ENCODE measurements at places on chromosomes 5 and 9. TPM values are rescaled to one million over a fixed set of nuclear protein-coding genes. Genes with fewer than 3 reads are reported as not detected.

GRCh38 chr5:153670101-153670500 is 179.6 kb downstream of the GRIA1 start:
- peak; percentile 71 for DNase-seq

Gene WDR38
- not detected for total RNA-seq

DNA sequence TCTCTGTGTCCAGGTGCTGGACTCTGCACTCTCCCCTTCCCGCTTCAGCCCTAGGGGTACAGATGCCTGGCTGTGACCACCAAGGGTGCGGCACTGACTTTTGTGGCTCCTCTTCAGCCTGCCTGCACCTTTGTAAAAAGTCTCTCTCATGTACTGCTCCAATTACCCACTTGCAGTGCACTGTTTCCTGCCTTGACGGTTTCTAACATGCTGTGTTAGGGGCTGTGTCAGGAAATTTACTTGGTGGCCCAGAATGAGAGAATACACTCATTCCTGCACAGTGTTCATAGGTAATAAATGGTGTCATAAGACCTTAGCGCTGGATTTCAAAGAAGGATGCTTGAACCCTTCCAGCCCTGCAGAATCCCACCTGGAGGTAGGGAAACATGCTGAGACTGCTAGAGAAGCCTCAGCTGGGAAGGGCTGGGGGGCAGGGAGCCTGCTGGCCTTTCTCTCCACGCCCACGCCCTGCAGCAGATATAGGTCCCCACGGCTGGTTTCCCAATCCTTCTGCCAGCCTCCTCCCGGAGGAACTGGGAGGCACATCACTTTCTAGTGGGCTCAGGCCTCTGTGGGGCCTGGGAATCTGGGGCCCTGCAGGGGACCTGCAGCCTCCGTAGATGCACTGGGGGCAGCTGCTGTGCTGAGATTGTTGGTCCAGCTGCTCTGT is 17.6 kb upstream of the HRH2 start:
- DNase-seq: no peak

DNA sequence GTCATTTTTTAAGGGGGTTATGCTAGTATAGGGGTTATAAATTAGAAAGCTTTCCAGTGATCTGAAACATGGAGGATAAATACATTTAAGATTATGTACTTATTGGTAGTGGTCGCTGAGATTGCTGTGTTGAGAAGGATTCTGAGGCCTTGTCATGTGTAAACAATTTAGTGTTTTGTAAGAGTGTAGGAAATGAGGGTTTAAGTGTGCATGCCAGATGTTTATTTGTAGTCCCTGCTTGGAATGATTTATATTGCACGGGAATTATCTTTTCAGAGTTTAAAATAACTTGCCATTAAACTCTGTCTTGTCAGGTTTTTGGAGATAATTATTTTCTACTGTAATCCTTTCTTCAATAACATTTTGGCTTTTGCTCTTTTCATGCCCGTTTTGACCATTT is 19.4 kb downstream of the ZNF618 start:
- DNase-seq: no peak

GRCh38 chr9:109329638-109330258 is 8.9 kb upstream of the EPB41L4B start:
- no peak for DNase-seq

DNA sequence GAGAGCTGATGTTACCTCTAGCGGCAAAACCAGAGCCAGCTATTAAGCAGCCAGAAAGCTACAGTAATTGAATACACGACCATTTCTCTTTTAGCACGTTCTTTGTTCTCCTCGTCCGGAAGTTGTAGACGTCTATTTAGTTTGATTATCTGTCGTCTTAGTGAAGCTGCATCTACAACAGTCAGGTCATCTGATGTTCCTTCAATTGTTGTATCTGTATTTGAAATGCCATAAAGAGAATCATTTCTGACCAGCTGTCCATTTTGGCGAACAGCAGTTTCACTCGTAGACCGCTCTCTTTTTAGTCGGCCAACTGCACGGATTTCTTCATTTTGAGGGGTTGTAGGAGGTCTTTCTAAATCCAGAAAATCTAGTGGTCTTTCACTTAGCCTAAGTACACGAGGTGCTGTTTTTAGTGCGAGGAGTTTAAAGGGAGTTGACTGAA is 12.6 kb downstream of the PDE6A start:
- no peak for DNase-seq

Gene BTNL8
- not detected for total RNA-seq

GRCh38 chr5:125634216-125634835 is 788.9 kb upstream of the GRAMD2B start:
- DNase-seq: no peak

Gene F2RL2
- total RNA-seq: not detected

DNA sequence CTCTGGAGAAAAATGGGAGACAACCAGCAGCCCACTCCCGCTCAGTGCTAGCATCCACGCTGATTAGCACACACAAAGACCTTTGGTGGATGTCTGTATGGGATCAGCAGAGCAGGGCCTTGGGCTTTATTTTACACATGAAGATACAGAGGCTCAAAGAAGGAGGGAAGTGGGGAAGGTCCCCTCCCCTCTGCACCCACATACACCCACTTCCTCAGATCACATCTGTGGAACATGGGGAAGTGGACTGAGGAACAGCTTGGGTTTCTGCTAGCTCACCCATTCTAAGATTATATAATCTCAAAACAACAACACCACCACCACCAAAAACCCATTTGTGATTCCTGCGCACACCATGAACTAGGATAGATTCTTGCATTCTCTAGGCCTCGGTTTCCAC is 14.0 kb downstream of the GGTA1 start:
- no peak for DNase-seq

DNA sequence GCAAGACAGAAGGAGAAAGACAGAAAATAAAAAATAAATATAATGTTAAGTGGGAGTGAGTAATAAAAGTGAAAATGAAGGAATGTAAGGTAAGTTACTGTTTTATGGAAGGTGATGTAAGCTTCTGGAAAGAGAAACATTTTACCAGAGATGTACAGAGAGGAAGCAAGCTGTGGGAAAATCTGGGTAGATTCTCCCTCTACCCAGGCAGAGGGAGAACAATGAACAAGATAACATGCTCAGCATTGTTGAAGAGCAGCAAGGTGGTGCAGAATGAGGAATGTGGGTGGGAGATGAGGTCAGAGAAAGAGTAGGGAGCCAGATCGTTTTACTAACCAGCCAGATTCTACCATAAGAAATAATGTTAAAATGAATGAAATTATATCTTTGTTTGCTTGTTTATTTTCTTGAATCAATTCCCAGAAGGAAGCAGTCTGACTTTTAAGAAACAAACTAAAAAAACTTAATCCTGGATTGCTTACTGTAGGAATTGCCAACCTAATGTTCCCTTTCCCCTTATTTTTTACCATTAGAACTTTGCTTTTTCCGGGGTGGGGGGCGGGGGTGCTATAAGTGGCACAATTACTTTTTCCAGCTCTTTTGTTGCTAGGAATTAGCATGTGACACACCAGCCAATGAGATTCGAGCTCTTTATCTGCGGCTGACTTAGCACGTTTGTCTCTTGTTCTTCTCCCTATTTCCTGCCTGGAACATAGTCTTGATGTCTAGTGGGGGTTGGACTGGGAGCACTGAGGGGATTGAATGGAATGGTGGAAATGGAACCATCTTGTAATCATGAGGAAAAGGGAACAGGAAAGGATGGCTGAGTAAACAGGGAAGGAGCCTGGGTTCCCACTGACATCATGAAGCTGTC is 356.7 kb downstream of the TMEM167A start:
- no peak for DNase-seq

GRCh38 chr5:148075529-148075928 is 11.7 kb downstream of the SPINK5 start:
- no peak for DNase-seq

Gene ANKRD33B
- under 0.01 TPM for total RNA-seq

Gene MELK
- total RNA-seq: 10.8 TPM

DNA sequence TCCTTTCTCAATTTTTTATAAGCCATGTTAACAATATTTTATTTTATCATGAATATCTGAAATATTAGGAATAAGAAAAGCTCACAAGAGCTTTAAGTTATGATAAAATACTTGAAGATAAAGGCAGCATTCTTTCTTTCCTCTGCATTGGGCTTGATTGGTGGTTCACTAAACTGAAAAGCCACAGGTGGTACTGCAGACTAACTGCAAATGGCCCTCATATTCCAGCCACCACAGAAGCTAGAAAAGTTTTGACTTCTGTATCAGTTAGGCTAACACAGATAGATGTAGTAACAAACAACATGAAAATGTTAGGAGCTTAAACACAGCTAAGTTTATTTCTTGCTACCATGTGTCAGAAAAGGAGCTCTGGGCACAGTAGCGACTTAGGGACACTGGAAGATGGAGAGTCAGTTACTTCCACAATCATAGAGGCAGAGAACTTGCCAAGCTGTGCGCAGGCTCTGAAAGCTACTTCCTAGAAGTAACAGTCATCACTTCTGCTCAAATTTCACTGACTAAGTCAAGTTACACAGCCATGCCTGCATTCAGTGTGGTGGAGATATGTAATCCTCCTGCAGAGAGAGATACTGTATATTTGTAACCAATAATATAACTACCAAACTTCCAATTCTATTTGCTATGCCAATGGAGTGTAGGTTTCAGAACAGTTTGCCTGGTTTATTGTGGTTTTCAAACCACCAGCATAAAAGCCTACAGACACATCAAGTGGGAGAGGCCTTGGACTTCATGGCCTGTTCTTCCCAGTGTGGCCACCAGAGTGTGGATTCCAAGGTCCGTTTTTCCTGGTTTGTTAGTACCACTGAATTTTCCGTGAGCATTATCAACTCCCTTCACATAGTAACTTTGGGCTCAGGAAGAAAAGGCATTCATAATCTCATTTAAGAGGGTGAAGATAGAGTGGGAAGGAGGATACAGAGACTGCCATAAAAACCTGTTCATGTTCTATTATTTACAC is 268.3 kb downstream of the PJA2 start:
- DNase-seq: no peak

Gene HAND1
- not detected for total RNA-seq

Gene CYSRT1
- total RNA-seq: 1.3 TPM

DNA sequence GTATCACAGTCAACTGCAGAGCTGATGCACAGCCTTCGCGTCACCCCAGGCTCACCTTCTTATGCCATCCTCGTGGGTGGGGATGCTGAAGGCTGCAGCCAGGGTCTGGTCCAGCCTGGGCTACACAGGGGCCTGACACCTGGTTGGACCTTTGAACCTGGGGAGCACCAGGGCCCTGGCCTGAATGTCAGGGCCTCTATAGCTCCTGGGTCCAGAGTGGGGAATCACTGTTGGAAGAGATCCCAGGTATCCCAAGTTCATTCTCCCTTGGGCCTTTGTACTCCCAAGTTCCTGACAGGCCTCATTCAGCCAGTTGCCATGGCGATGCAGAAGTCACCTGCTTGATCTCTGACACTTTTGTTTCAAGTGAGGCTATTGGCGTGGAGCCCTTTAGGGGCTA is 43.8 kb downstream of the ZNF618 start:
- DNase-seq: no peak

DNA sequence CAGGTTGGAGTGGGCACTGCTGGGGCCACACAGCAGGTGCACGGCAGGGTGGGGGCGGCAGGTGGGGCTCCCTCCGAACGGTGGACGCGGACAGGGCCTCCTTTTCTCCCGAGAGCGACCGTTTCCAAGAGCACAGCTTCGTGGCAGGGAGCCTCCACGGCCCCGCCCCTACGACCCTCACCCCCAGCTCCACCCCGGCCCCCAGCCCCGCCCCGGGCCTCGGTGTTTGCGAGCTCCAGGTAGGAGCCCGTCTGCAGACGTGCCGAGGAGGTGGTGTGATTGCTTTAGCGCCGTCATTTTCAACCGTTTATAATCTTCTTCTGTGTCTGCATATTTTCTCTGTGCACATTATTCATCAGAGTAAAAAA is 8.8 kb downstream of the GRIN1 start:
- DNase-seq: no peak

Gene HAVCR2
- total RNA-seq: 0.17 TPM

DNA sequence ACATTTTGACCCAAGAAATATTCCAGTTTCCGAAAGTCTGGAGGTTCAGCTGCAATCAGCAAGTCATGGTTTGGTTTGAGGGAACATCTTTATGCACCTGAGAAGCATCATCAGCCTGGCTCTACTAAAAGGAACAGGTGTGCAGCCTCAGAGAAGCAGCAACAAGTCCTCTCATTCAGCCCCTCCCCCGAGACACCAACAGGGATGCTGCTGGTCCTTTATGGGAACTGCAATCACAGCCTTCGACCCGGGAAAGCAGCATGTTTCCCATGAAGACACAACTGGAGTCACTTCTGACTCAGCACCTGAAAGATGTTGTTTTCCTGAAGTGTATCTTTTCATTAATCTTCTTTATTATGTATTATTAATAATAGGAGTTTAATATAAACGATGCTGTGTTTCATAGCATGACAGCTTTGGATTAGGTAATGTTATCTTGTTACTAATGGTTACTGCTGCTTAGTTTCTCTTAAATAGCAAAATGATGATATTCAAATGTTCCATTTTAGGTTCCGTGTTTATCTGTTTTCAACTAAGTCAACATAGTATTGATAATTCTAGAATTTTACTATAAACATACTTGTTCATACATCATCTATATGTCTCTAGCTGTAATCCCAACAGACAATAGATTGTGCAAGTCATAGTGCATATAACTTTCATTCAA is 15.6 kb upstream of the NREP start:
- no peak for DNase-seq

Gene GZMA
- total RNA-seq: not detected

DNA sequence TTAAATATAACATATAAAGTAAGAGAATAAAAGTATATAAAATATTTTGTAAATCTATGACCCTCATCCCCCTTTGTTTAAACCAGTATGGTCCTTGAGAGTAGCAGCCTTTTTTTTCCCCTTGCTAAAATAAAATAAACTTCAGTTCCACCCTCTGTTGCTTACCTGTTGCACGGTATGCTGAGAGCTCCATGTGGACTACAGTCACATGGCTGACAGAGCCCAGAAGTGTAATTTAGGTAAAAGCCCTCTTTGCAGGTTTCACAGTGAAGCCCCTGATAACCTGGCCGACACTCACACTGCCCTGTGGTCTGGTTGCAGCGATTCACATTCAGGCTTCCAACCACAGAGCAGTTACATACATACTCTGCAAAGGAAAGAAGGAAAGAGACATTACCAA is 55.1 kb downstream of the MEGF9 start:
- DNase-seq: no peak

DNA sequence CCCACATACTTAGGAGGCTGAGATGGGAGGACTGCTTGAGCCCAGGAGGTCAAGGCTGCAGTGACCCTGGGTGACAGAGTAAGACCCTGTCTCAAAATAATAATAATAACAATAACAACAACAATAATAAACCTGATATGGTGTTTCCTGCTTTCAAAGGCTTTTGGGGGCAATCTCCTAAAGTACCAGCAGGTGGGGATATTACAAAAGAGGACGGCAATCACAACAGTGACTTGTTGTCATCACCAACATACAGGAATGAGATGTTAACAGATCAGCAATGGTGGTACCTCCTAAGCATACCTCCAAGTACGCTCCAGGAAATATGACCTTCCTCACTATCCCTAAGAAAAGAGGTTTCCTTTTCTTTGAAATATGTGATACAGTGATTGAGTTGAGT is 91.1 kb upstream of the RNF180 start:
- peak; percentile 31 for DNase-seq

Gene FGF1
- 7.9 TPM for total RNA-seq

Data from mammary epithelial cell (primary cell).